Hair follicle dermal papilla cell (primary cell): ENCODE measurements at places on chromosomes 1 and 21. TPM values are rescaled to one million over a fixed set of nuclear protein-coding genes. Genes with fewer than 3 reads are reported as not detected.

Gene FCMR
- total RNA-seq: 0.32 and 0.73 TPM in 2 replicates

Gene TMEM81
- 0.73 and 1.6 TPM in 2 replicates for total RNA-seq

Gene SELENBP1
- total RNA-seq: 43.8 and 51.8 TPM in 2 replicates

Gene RAB7B
- 13.1 and 13.8 TPM in 2 replicates for total RNA-seq

Gene ATP1A2
- total RNA-seq: not detected in 2 replicates

Gene L1TD1
- 0.97 and 1.7 TPM in 2 replicates for total RNA-seq

Gene C1orf87
- 0.24 and 0.32 TPM in 2 replicates for total RNA-seq

Gene HEYL
- total RNA-seq: under 0.01 and 0.16 TPM in 2 replicates

Gene UBL4B
- 2.3 and 7.5 TPM in 2 replicates for total RNA-seq

Gene GPR153
- total RNA-seq: 15.1 and 18.3 TPM in 2 replicates

Gene S100A14
- total RNA-seq: 0.36 and 0.65 TPM in 2 replicates

Gene C1orf167
- total RNA-seq: 0.32 TPM in 1 of 2 replicates, not detected in the other

Gene VANGL2
- total RNA-seq: 0.12 and 0.49 TPM in 2 replicates

Gene VCAM1
- 13.1 and 32.8 TPM in 2 replicates for total RNA-seq

Gene PLEKHO1
- 48.5 and 66.8 TPM in 2 replicates for total RNA-seq

Gene RGS18
- total RNA-seq: not detected in 2 replicates

Gene SPATA46
- total RNA-seq: not detected in 2 replicates

Gene CD1D
- not detected in 2 replicates for total RNA-seq

Gene HIVEP3
- 2.4 TPM in 2 replicates for total RNA-seq

Gene PDC
- not detected in 2 replicates for total RNA-seq

Gene ARHGAP30
- not detected in 2 replicates for total RNA-seq

Gene OR6K3
- total RNA-seq: not detected in 2 replicates

Gene EPHA2
- total RNA-seq: 18.2 and 18.5 TPM in 2 replicates

Gene MCOLN2
- total RNA-seq: not detected in 2 replicates

Gene CD5L
- total RNA-seq: not detected in 2 replicates

Gene S100B
- total RNA-seq: 1.1 and 1.5 TPM in 2 replicates

Gene ZC3H11A
- total RNA-seq: 115 and 136 TPM in 2 replicates

Gene SPRR4
- total RNA-seq: not detected in 2 replicates

Gene KCNK2
- 198 and 200 TPM in 2 replicates for total RNA-seq

Gene KRTAP25-1
- not detected in 2 replicates for total RNA-seq

Gene SAMD13
- 0.49 and 0.97 TPM in 2 replicates for total RNA-seq

Gene TRABD2B
- not detected in 2 replicates for total RNA-seq

Gene NBPF4
- total RNA-seq: not detected in 2 replicates

Gene SLC6A17
- 0.24 and 0.97 TPM in 2 replicates for total RNA-seq

Gene CHIA
- total RNA-seq: not detected in 2 replicates

Gene RHOU
- 1.2 and 2.3 TPM in 2 replicates for total RNA-seq

Gene AGO4
- total RNA-seq: 16.4 and 22.2 TPM in 2 replicates

Gene MIXL1
- not detected in 2 replicates for total RNA-seq

Gene KAZN
- 12.3 and 14.1 TPM in 2 replicates for total RNA-seq

Gene RPAP2
- total RNA-seq: 13.1 and 14.7 TPM in 2 replicates

Gene CCDC17
- 0.61 and 3.1 TPM in 2 replicates for total RNA-seq

Gene KRTAP13-2
- not detected in 2 replicates for total RNA-seq

Gene BSND
- total RNA-seq: not detected in 2 replicates

Gene FLVCR1
- 4.3 and 8.4 TPM in 2 replicates for total RNA-seq

Gene RNU5D-1
- not detected in 2 replicates for total RNA-seq

Gene KCNT2
- 1.8 and 4.7 TPM in 2 replicates for total RNA-seq

Gene LCE2A
- not detected in 2 replicates for total RNA-seq

Gene CD1E
- total RNA-seq: not detected in 2 replicates

Gene ADAMTS4
- total RNA-seq: 15.5 and 21.4 TPM in 2 replicates

Gene C4BPA
- not detected in 2 replicates for total RNA-seq

Gene MYCL
- 0.16 TPM in 1 of 2 replicates, not detected in the other for total RNA-seq
